ENCODE measurements at places on chromosomes 1 and 21.
A peak's percentile ranks its signal among the peaks of the same experiment; 100 is the strongest.

DNA sequence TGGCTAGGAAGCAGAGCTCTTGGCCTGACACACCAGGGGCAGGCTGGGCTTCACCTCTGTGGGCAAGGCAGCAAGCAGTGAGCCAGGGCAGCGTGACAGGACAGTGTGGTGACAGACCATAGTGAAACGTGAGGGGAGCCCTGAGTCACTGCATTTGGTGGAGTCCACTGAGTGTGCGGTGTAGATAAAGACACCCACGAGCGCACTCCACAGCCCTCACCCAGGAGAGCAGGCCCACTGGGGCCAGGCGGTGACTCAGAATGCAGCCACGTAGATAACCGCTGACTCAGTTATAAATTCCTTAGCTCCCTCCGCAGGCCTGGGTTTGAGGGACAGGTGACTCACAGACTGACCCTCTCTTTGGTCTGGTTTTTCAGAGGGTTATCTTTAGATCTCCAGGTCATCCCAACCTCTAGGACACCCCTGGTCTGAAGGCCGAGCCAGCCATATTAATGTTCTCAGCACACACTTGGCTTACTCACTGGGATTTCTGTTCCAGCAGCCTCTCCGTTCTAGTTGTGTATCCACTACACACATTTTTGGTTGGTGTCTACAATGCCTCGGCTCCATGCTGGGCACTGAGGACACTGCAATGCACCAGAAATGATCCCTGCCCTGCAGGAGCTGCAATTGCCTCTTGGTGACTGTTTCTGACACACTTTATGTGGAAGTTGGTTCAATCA lies 90.2 kb upstream of the TSPAN2 start:
- peak; percentile 73 for DNase-seq

DNA sequence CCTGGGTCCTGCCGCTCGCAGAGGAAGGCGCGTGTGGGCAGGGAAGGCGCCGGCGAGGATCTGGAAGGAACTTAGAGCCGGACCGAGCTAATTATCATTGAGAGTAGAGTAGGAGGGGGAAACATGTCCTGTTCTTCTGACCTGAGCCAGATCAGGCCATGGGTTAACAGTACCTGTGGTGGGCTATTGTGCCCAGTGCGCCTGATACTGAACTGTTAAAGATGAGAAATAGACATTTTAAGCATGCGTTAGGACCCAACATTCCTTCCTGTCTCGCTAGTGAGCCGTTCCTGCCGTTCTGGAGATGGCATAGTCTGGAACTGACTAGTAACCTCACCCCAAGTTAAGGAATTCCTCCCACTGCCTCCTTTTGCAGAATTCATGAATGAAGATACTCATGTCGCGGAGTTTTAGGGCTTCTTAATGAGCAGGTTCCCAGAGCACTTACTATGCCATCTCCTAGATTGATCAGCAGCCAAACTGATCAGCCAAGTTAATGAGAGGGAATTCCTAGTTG lies 870 bp downstream of the STRIP1 start:
- no peak for DNase-seq

DNA sequence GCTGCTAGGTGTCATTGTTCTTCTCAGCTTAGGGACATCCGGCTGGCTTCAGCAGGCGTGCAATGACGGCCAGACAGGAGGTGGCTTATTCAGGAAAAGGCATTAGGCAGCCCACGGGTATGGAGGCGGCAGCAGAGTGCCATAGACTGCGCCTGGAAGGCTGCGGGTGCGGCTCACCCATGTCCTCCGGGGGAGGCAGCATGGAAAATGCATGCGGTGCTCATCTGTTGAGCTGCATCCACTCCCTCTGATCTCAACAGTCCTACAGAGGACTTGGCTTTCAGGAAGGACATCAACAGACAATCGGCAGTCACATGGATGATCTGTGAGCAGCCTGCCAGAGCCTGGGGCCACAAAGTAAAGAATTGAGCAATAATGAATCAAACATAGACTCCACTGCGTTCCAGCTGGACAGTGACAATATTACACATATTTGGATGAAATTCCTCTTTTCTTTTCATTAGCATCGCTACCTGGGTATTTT lies 42.9 kb downstream of the UMODL1 start:
- DNase-seq: peak; percentile 79

GRCh38 chr1:63713041-63713440 lies 60.8 kb upstream of the ROR1 start:
- no peak for DNase-seq

DNA sequence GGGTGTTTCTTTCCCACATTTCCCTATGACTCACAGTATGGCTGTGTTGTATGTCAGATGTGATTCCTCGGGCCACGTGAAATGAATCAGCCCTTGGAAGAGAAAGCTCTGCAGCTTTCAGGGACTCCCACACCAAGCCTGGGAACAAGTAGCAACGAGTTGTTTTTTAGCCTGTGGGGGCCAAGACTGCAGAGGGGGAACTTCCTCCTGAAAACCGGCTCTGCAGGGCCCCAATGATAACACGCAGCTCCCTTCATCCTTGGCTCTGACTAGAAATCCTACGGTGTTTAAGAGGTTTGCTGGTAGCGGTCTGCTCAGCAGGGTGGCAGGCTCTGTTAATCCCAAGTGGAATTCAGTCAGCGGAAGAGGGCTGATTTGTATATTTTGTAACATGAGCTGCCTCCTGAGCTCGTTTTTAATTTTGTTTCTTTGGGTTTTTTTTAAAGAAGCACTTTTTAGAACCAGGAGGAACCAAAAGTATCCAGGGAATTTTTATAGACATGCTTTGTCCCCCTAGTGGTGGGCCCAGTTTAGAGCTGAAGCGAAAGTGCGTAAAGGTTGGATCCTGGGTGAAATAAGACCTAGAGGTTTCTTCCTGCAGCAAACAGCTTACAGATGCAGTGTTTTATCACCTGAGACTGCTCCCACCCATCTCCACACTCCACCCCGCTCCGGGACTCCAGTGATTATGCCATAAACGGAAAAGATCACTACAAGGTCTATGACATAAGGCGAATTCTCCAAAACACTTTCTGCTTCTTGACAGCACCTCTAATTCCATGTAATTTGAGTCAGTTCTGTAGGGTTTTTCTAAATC lies 48.8 kb downstream of the LAMC2 start:
- peak; percentile 100 for DNase-seq
